ENCODE measurements at places on chromosomes 13 and 19. TPM values are rescaled to one million over a fixed set of nuclear protein-coding genes. Genes with fewer than 3 reads are reported as not detected.

- no peak for DNase-seq
Measured at GRCh38 chr19:15316498-15316897, 15.8 kb downstream of the BRD4 start.

DNA sequence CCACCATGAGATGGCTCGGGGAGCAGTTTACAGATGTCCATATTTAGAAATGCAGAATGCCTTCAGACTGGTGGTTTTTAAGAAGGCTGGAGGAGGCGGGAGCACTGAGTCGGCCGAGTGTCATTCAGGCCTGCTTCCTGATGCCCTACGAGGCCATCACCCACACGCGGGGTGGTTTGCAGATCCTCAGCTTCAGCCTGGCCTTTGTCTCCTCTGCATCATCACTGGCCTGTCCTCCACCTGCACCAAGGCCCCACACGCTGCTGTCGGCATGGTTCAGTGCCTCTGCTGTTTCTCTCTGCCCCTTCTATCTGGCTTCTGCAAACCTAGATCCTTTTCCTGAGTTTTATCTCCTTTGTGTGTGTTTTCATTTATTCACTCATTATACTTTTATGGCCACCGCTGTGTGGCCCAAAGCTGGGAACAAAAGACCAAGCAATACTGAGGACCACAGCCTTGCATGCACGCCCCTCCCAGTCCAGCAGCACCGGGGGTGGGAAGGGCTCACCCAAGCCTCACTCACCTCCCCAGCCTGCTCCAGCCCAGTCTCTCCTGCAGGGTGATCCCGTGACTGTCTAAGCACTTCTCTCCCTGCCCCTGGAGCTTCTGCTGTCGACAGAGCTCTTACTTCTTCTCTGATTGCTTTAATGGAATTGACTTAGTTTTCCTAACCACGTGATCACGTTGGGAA, 240.8 kb downstream of the TEX29 start:
- no peak for DNase-seq

DNA sequence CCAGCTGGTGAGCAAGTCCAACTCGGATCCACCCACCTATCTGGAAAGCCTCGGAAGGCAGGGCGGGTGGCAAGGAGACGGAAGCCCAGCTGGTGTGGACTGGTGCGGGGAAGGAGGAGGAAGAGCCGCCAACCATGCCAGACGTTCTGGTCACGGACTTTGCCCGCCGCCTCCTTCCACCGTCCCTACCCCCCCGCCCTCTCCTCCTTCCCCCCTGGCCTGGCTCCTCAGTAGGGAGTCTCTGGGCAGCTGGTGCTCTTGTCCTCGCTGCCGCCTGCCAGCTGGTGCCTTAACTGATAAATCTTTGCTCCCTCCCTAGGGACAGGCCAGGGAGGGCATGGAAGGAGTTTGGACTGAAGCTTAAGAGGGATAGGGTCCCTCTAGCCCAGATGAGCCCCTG, 4.8 kb downstream of the SYNGR4 start:
- DNase-seq: no peak

The DCT gene
- total RNA-seq: not detected

DNA sequence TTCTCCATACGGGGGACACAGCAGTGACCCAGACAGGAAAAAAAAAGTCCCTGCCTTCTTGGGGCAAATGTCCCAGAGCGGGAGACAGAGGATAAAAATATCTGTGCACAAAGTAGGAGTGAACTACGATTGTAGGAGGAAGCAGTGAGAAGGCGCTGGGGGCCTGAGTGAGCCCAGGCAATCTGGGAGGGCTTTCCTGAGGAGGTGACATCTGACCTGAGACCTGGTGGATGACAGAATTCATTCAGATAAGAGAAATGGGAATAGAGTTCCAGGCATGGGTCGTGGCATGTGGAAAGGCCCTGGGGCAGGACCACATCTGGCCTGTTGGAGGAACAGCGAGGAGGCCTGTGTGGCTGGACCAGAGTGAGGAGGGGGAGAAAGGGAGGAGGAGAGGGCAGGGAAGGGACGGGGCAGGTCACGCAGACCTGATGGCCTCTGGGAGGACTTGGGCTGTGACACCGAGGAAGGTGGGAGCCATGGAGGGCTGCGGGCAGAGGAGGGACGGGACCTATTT, 50.2 kb upstream of the NFIC start:
- DNase-seq: no peak

DNA sequence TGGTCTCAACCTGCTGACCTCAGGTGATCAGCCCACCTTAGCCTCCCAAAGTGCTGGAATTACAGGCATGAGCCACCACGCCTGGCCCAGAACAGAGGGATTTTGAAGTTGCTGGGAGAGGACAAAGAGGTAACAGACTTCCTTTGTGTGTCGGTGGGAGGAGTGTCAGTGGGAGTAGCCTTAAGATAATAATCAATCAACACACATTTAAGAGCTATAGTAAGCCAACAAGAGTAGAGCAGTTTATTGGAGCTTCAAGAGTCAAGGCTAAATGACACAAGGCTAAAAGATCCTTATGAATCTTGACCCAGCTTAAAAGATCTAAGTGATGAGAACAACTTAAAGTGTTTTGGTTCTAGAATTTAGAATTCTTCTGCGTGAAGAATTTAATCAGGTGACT, 47.3 kb upstream of the NBEA start:
- DNase-seq: no peak

DNA sequence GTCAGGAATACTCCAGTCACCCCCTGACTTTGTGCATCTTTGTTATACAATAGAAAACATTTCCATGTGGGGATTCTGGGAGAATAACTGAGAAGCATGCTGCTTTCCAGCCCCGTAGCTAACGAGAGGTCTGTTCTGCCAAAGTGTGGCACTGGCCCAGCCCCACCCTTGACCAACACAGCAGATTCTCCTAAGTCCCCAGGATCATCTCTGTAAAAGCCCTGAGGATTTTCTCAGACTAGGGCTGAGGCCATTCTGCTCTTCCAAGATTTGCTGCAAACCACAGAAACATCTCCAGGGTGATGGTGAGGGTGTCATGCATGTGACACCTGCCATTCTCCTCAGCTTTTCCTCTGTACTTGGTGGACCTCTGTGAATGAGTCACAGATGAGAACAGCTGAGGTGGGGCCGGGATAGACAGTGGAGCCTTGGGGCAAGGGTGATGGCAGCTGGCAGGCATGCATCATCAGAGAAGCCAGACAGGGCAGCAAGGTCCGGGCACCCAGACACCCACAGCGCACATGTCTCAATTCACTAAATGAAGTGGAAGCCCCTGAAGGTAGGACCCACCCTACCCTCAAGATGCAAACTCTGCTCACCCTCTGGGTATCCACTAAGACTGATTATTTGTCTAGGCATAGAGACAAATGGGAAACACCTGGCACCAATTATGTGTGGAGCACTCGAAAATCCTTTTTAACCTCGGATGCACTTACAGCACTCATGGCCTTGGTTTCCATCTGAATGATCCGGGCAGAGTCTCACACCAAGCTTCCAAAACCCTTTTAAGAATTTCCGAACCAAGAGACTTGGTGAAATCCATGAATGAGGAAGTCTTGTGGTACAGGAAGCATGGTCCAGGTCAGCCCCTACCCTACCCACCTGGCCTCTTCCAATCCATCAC, 20.1 kb upstream of the DOCK9 start:
- no peak for DNase-seq

- peak; percentile 83 for DNase-seq
Measured at GRCh38 chr13:52195401-52195837, 36.0 kb upstream of the NEK3 start.

DNA sequence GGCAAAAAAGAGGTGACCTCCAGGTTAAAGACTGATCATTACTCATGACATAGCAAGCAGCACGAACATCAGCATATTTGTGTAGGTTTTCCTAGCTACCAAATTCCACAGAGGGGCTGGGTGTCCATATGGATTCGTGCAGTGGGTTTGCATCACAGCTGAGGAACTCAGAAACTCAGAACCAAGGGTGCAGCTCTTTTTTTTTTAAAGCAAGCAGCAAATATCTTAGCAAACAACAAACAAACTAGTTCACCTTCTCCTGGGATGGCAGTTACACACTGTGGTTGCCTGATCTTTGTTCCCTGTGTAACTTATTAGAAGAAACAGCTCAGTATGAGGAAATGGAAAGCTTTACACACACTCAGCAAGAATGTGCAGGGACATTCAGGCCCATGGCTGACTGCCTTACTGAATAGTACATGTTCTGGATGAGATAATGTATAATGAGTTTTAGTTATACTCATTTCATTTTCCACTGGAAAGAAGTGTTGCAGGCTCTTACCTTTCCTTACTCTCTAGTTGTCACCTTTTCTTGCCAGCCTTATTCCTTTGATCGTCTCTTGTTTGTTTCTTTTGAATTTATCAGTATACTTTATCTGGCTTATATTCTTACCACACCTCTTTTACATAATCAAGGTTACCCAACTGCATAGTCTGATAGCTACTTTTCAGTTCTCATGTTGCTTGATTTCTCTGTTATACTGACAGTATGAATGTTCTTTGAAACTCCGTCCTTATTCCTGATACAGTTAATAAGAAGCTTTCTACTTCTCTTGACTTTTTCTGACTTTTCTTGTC, 4.3 kb downstream of the NDFIP2 start:
- no peak for DNase-seq

The C5AR1 gene
- total RNA-seq: not detected

The CEBPA gene
- total RNA-seq: not detected

The C1QTNF9 gene
- not detected for total RNA-seq

DNA sequence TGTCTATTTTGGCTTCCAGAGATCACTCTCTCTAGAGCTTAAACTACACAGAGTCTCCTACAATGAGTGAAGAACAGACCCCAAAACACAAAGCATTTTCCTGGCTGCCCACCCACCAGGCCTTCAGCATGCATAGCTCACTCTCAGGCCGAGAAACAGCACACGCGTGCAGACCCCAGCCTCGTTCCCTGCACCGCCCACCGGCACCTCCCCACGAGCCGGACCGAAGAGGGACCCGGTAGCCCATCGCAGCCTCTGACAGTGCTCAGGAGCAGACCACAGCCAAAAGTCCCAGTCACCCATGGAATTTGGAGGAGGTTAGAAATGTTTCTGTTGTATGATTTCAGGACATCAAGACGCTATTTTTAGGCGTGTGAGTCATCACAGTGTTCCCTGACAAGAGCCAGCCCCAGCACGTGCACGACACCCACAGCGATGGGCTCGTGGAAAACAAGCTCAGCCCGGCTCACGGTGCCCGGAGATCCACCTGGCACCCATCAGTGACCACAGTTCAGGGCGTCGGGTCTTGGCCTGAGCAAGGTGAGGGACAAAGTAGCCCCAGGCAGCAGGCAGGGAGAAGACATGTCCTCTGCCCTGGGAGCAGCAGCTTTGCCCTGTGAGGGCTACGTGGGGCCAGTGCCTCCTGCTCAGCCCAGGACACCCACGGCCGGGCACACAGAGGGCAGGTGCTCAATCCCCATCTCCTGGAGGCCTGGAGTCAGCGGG, 50.1 kb upstream of the SPACA7 start:
- DNase-seq: no peak

DNA sequence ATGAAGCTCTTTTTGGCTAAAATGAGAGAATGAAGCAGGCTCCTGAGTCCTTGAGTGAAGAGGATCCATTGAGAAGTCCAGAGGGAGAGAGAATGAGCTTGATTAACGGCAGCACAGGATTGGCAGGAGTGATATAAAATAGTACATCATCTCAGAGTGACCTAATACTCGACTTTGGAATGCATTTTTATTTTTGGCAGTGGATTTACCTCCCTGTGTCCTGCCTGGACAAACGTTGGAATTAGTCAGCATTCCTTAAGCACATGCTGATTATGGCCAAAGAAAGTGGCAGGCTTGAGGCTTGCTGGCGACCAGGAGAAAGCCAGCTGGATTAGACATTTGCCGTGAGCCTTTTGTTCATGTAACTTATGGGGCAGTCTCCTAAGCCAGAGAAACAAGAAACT, 22.9 kb downstream of the LRCH1 start:
- DNase-seq: no peak

DNA sequence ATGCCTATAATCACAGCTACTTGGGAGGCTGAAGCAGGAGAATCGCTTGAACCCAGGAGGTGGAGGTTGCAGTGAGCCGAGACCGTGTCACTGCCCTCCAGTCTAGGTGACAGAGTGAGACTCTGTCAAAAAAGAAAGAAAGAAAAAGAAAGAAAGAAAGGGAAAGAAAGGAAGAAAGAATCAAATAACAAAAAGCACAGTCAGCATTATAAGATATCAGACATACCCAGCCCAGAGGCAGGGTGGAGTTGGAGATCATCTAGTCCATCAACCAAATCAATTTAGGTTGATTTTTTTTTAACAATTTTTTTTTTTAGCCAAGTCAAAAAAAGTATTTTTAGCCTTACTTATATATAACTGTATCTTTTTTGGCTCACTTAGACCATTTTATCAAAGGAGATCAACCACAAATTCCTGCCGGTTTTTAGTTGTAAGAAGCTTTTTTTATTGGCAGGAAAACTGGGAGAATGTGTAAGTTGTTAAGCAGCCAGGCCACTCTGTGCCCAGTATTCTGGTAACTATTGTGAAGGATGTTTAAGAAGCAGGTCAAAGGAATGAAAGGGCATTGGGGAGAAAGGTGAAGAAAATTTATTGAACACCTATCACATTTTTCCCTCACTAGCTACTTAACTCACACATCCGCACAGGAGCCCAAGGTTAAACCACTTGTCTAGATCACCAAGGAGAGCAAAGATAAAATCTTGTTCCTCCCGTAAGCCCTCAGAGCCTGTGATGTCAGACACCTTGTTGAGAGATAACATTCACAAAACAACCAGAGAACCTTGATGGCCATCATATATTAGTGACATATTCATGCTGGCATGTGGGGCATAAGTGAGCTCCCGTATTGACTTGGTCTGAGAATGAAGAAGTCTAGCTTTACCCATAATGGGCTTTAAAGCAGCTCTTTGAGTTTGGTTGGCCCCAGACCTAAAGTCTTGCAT, 91.8 kb downstream of the COL4A2 start:
- no peak for DNase-seq

The CEACAM20 gene
- total RNA-seq: not detected

DNA sequence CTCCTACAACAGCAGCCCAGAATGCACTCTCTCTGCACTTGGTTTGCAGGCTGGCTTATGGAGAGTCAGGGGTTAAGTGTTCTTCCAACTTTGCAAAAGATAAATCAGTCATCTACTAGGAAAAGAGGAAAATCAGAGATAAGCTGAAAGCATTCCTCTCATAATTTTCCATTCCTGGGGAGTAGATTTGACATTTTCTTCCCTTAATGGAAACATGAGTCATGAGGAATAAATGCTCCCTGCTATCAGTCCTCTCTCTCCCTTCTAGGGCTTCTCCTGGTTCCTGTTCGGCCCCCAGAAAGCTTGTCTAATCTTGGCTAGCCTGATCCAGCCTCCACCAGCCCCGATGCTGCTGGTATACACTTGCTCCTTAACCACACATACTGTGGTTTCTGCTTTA, 28.4 kb upstream of the ENOX1 start:
- peak; percentile 74 for DNase-seq

DNA sequence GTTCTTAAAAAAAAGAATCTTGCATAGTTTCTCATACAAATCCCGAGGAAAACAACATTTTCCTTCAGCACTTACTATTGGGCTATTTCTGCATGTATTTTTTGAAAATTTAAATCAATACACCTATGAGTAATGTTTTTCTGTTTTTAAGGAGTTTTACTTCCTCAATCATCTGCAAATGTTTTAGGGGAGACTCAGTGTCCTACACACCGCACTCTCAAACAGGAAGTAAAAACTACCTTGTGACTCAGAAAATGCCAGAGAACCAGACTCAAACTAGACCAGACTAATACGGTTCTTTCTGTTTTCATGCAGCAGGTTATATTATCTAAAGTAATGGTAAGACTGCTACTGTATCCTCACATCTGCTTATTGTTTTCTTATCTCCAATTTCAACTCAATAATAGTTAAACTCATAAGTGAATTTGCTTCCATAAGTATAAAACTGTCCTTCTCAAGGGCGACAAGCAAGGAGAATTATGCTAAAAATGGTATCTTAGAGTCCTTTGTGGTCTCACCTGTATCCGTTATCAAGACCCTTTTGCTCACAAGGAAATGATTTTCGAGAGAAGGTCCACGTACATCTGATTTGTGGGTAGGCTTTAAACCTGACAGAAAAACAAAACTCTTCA, 52.5 kb downstream of the FLT3 start:
- DNase-seq: no peak

The TEX29 gene
- total RNA-seq: not detected

Measured in endothelial cell of umbilical vein (primary cell).